ENCODE measurements at places on chromosomes 13 and 19.

DNA sequence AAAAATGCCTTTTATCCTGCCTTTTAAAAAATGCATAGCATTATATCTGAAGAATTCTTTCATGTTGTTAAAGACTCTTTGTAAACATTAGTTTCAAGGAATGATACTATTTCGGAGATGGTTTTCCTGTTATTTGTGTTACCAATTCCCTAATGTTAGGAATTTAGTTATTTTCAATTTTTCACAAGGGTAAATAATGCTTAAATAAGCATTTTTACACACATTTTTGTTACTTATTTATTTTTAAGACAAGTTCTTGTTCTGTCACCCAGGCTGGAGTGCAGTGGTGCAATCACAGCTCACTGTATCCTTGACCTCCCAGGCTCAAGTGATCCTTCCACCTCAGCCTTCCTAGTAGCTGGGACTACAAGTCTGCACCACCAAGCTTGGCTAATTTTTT, 49.0 kb downstream of the RGCC start:
- no peak for DNase-seq

- peak; percentile 82 for DNase-seq
Measured at GRCh38 chr13:51330791-51331190, 8.7 kb upstream of the SERPINE3 start.

- DNase-seq, result no peak
Measured at GRCh38 chr19:18868380-18869022, 27.5 kb downstream of the CERS1 start.

- no peak for DNase-seq
Measured at GRCh38 chr19:3669947-3670795, 30.1 kb downstream of the PIP5K1C start.

- no peak for DNase-seq
Measured at GRCh38 chr19:41682437-41682836, 5.6 kb downstream of the CEACAM7 start.

DNA sequence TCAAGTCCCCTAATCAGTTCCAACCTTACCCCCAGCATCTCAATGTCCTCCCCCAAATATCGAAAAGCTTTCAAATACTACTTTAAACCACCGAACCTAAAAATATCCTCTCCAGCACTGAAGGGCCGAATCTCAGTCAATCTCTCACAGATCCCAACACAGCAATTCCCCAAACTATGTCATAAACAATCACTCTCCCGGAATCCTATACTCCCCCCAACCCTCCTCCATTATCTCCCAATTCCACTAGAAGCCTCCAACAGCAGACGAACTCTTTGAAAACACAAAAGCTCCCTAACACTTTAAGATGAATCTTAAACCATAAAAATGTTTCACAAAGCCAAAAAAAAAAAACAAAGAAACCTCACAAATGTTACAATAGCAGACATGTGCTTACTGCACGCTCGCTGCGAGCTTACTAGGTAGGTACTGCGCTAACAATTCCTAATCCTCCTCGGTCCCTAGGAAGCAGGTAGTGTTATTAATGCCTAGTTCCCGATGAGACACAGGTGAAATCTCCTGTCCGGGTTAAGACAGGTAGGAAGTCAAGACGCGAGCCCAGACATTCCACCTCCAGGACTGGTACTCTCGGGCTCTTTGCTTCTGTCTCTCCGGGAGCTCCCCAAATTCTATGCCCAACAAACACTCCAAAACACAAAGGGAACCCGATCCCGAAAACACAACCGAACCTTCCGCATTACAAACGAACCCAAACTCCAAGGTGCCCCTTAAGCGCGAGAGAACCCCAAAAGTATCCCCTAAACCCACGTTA, 14.2 kb downstream of the FBXO46 start:
- DNase-seq, result peak; percentile 34

GRCh38 chr19:1563251-1563650, 4.9 kb downstream of the MEX3D start:
- DNase-seq, result no peak

GRCh38 chr13:94312511-94313216, 166.8 kb downstream of the DCT start:
- DNase-seq, result no peak

DNA sequence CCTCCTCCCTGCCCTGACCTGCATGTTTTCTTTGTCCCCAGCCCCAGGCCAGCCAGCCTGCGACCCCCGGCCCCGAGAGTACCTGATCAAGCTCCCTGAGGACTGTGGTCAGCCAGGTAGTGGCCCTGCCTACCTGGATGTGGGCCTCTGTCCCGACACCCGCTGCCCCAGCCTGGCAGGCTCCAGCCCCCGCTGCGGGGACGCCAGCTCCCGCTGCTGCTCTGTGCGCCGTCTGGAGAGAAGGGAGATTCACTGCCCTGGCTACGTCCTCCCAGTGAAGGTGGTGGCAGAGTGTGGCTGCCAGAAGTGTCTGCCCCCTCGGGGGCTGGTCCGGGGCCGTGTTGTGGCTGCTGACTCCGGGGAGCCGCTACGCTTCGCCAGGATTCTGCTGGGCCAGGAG, 5.6 kb downstream of the CILP2 start:
- DNase-seq, result no peak

GRCh38 chr19:16661480-16662034, 618 bp downstream of the TMEM38A start:
- no peak for DNase-seq

- no peak for DNase-seq
Measured at GRCh38 chr19:52688335-52688734, 46.5 kb downstream of the ZNF611 start.

- no peak for DNase-seq
Measured at GRCh38 chr13:73092829-73093228, 34.0 kb downstream of the KLF5 start.

Data from kidney glomerular epithelial cell (primary cell).